ENCODE measurements at places on chromosomes 6 and 20.

DNA sequence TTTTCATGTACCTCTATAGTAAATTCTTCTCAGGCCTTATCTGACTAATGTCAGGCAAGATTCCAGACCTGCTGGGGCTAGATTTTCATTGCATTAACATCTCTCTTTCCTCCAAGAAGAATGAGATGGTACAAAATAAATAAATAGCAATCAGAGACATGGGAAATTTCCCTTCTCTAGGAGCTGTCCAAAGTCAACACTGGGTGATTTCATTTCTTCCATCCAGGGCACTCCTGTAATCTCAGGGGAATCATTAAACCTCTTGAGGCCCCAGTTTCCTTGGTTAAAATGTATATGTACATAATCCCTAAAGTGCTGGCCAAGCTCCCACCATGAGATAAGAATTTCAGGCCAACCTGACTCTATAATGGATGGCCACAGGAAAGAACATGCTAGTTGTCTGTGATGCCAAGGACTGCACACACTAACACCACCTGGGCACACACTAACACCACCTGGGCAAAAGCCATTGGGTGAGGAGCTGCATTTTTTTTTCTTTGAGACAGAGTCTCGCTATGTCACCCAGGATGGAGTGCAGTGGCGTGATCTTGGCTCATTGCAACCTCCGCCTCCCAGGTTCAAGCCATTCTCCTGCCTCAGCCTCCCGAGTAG lies 912 bp downstream of the IL17F start:
- DNase-seq = peak; percentile 9

DNA sequence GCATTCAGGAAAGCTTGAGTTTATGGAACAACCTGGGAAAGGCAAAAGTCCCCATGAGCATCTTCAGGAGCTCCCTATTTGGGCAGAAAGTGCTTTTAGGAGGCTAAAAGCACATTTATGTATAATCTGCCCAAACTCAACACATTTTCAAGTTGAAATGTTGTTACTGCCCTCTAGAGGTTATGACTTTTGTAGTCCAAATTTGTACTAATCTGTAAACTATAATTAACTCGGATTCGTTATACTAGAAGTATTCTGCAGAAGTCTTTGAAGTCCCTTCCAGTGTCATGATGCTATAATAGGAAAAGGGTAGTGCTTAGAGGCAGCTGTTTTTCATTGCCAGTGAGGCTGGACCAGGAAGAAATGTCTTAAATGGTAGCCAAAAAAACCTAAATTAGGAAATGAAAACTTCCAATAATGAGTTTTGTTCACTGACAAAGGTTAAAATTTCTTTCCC lies 44.8 kb upstream of the EMILIN3 start:
- no peak for DNase-seq

GRCh38 chr20:438571-439469 lies 23.5 kb downstream of the TBC1D20 start:
- DNase-seq = no peak

DNA sequence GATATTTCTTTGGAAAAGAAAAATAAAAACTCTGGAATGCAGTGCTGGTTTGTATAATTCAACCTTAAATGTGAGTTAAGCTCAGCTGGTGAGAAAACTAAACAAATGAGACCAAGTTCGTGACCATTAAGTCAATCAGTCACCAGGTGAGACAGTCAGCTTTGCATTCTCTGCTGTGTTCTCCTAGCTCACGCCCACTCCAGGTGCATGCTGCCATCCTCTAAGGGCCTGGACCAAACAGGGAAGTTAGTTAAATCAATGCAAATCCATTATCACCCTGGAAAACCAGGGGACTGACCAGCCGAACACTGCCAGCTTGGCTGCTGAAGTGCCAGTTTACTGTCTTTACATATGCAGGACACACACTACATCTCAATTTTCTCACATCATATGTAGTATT lies 7.2 kb downstream of the TPBG start:
- DNase-seq = no peak

GRCh38 chr20:34042262-34042661 lies 48.6 kb downstream of the RALY start:
- DNase-seq = peak; percentile 50

GRCh38 chr20:36230019-36230418 lies 6.3 kb upstream of the AAR2 start:
- no peak for DNase-seq

DNA sequence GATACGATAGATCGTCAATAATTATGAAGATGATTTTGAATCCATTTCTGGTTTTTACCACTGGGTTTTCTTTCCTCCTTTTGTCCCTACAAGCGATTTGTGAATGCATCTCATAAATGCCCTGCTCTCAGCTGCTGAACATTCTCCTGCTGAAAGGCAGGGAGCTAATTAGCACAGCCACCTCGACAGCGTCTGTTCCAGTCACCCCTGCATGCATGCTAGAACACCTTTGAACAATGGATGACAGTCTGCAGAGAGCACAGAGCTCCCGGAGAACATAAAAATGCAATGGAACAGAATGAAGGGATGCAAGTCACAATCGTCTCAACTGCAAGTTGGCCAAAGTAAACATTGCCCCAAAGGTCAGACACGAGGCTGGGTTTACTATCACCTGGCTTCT lies 105.8 kb downstream of the SLC35B3 start:
- no peak for DNase-seq

GRCh38 chr20:24018796-24019195 lies 30.2 kb upstream of the GGTLC1 start:
- DNase-seq = no peak

GRCh38 chr6:157881342-157881741 lies 58.3 kb downstream of the SNX9 start:
- no peak for DNase-seq

GRCh38 chr6:75621846-75622245 lies 20.2 kb downstream of the SENP6 start:
- DNase-seq = no peak

- DNase-seq = no peak
Observed at GRCh38 chr6:139676718-139677117, 302.3 kb upstream of the CITED2 start.

GRCh38 chr6:38068854-38069590 lies 249.5 kb downstream of the ZFAND3 start:
- no peak for DNase-seq

DNA sequence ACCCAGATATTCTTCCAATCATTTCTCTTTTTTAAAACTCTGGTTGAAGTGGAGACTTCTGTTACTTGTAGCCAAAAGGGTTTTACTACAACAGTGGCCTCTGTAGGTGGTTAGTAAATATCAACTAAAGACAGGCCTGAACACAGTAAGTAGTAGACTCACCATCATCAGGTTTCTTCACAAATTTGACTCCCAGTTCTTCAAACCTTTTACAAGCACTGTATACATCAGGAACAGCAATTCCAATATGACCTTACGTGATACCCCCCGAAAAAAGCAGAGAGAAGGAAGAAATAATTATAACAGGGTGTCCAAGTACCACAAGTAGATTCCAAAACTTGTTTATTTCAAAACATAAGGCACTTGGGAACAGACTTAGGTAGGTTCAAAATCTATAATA lies 21.1 kb downstream of the GLO1 start:
- no peak for DNase-seq
